ENCODE measurements at places on chromosomes 6 and 20. TPM values are rescaled to one million over a fixed set of nuclear protein-coding genes. Genes with fewer than 3 reads are reported as not detected.

Gene ABHD16B
- total RNA-seq = not detected

DNA sequence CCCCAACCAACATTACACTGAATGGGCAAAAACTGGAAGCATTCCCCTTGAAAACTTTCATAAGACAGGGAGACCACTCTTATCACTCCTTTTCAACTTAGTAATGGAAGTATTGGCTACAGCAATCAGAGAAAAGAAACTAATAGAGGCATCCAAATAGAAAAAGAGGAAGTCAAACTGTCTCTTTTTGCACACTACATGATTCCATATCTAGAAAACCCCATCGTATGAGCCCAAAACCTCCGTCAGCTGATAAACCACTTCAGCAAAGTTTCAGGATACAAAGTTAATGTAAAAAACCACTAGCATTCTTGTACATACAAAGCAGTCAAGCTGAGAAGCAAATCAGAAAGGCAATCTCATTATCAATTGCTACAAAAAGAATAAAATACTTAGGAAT is 580.4 kb upstream of the PTCHD4 start:
- DNase-seq = no peak

Gene ECI2
- total RNA-seq = 56.3 TPM

GRCh38 chr20:61659994-61660346 is 405.7 kb downstream of the TAF4 start:
- no peak for DNase-seq

GRCh38 chr6:19325335-19325789 is 511.8 kb upstream of the ID4 start:
- DNase-seq = no peak

All from mucosa of descending colon (tissue), 3 donors.